Esophagus muscularis mucosa (tissue), 4 donors: ENCODE measurements at places on chromosomes 2 and 18.

GRCh38 chr2:26349690-26350089 is 3.1 kb upstream of the ADGRF3 start:
- no peak for DNase-seq

GRCh38 chr2:240457223-240458043 is 22.0 kb downstream of the GPC1 start:
- no peak for DNase-seq

GRCh38 chr2:241636182-241637017 is 558 bp downstream of the THAP4 start:
- no peak for DNase-seq

- DNase-seq, result no peak
These were observed 276.4 kb upstream of the HS6ST1 start for GRCh38 chr2:128594953-128595677.

- no peak for DNase-seq
These were observed 153.2 kb upstream of the MYO3B start for GRCh38 chr2:170024721-170025120.

- DNase-seq, result no peak
These were observed 332.4 kb downstream of the IRS1 start for GRCh38 chr2:226467221-226467620.

GRCh38 chr2:205403244-205403825 is 279.0 kb upstream of the NRP2 start:
- no peak for DNase-seq

GRCh38 chr2:207567671-207568070 is 37.9 kb downstream of the CREB1 start:
- no peak for DNase-seq

DNA sequence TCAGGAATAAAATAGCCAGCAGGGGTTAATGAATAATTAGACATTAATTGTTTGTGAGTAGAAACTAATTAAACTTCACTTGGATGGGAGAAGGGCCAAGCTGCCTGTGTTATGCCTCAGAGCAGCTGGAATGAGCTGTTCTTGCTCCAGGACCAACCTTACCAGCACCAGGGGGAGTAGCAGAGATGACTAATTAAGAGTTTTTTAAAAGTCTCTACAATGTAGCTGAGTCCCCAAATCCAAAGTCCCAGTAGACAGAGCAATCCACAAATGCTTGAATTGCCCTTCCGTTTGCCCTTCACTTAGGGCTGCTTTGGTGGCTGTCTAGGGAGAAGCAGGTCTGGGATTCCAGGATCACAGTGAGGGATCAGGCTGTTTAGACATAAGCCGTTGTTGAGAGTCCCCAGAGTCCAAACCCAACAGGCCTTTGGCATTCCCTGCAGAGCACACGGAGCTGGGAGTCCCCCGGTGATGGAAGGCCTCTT is 59.4 kb downstream of the RHOB start:
- no peak for DNase-seq

DNA sequence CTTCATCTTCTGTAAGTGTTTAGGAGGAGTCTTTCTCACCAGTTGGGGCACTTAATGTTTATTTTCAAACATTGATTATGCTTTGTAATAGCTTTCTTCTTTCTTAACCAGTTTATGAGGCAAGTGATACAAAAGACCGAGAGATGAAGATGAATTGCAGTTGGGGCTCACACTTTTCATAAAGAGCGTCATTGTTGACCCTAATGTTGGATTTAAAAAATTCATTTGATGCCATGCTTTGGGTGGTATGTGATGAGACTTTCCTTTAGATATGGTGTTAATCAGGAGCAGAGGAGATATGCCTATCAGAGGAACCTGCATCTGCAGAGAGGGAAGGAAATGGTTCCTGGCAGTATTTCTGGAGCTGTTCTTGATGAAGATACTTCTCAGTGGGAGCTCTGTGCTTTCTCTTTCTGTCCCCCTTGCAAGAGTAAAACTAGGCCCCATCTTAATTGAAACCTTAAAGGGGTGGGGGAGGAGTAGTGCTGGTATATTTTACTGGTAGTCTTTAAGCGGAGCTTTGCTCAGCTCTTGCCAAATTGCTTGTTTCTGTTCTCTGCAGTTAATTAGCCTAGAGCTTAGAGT is 2.3 kb downstream of the EML4 start:
- no peak for DNase-seq

DNA sequence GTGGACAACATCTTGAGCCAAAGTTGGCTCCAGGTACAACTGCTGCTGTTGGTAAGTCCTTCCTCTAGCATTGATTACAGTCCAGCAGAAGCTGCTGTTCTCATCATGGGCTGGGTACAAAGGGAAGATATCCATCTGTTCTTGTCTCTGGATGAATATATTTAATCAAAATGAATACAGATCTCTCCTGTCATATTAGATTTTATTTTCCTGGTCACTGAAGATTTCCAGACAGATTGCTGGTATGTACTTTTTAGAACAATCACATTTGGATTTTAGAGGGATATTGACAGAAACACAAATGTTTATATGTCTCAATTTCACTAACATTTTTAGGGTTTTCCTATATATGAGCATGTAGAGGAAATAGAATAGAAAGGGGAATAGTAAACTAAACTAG is 155.4 kb upstream of the FHL2 start:
- no peak for DNase-seq

DNA sequence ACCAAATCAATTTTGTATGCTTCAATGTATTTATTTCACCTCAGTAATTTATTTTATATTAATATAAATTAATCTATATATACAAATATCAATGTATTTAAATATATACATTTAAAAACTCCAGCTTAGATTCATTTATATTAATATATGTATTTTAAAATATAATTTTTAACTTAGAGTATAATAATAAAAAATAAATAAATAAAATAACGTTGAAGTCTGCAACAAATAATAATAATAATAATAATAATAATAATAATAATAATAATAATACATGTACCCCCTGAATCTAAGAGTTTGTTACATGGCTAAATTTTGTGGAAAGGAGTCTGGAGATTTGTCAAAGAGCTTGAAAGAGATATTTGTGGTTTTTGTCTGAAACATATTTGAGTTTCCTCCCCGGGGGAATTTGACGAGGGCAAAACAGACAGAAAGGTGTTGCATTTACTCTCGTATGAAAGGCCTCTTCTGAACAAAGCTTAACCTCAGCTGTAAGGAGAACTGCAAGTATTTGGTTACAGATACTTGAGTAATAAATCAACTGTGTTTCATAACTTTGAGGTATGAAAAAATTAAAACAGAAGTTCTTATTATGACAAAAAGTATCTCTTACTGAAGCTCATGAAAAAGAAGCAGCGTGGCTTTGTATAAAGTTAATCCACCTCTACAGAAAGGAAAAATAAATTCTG is 93.4 kb downstream of the CDH19 start:
- DNase-seq, result no peak

GRCh38 chr2:144085016-144085415 is 434.9 kb downstream of the ZEB2 start:
- no peak for DNase-seq

DNA sequence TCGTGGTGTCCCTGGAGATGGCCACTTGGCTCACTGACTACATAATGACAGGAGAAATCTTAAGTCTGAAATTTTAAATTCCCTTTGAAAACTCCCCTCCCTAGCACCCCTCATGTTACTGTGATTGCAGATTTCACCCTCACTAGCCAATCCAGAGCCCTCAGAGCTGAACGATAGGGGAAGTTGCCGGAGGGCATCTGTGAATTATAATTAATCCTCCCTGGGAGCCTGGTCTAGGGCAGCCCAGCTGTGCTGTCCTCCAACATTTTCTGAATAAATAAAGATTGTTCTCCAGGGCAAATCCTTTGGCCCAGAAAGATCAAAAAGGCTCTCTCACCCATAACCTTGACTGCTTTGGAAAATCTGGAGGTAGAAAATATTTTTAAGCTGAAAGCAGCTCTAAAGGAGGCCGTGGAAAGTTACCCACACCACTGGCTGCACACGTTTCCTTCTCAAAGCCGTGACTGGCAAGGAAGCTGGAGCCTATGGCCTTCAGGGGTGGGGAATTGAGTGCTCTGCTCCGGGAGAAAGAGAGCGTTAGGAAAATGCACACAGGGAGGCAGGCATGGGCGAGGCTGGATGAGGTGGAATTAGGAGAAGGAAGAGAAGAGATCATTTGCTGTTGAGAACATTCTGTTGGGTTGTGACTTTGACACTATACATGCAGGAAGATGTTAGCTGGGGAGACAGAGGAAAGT is 68.9 kb upstream of the CNGA3 start:
- DNase-seq, result no peak

DNA sequence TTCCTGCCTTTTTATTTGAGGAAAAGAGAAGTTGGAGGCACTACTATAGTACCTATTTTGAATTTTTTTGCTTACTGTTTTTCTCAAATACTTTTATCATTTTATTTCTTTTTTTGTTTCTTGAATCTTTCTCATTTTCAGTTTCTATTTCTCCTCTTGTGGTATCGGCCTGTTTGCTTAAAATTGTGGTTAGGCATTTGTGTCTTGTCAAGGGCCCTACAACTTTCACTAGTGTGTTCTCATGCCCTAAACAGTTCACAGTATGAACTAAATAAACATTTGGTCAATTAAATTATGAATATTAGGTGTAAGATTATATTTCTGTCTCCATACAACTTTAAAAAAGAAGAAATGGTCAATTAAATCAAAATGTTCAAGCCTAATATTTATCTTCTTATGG is 613.5 kb downstream of the MBD2 start:
- DNase-seq, result no peak

GRCh38 chr2:39786761-39787522 is 7.9 kb upstream of the THUMPD2 start:
- DNase-seq, result no peak

DNA sequence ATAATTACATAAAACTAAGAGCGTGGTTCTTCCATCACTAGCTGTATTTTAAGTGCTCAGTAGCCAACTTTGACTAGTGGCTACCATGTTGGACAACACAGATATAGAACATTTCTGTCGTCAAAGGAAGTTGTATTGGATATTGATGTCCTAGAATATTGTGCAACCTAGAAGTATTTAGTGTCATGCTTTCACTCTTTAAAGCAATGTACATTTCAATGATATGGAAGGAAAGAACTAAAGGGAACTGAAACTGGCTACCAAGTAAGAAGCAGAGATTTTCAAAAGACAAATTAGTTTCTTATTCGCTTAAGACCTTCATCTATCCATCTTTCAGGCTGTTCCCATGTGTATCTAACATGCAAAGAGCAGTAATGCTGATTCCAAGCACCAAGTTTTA is 85.4 kb upstream of the EML6 start:
- no peak for DNase-seq

GRCh38 chr2:46845542-46846486 is 69.8 kb downstream of the MCFD2 start:
- no peak for DNase-seq

- no peak for DNase-seq
These were observed 7.3 kb upstream of the ETAA1 start for GRCh38 chr2:67389788-67390187.

DNA sequence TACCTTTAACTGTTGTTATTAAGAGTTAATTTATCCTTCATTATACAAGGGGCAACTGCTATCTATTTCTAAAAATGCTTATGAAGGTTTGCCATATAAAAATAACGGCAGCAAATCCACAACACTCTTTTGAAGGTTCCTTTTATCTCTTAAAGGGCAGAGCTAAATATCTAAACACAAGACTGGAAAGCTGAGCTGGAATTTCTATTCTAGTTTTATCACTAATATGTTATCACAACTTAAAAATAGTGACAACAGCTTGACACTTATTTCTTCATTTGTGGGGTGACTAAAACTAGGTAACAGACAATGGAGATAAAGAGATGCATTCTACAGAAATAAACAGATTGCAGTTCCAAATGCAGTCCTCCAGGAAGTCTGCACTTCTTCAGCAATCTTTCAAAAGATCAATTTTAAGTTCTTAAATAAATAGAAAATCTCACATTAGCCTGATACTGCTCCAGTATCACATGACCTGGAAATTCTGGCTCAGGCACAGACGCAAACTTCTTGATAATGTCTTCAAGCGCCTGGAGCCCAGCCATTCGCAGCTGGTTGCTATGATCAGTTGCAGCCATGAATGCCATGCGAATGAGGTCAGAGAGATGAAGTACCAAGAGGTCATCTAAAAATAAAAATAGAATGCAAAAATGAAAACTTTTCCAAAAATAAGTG is 54.0 kb upstream of the STRN start:
- no peak for DNase-seq

- DNase-seq, result no peak
These were observed 42.6 kb downstream of the MYO1B start for GRCh38 chr2:191287820-191288219.

GRCh38 chr2:120456867-120457266 is 110.9 kb downstream of the INHBB start:
- no peak for DNase-seq

- no peak for DNase-seq
These were observed 171.2 kb downstream of the ACOXL start for GRCh38 chr2:110903548-110903947.

DNA sequence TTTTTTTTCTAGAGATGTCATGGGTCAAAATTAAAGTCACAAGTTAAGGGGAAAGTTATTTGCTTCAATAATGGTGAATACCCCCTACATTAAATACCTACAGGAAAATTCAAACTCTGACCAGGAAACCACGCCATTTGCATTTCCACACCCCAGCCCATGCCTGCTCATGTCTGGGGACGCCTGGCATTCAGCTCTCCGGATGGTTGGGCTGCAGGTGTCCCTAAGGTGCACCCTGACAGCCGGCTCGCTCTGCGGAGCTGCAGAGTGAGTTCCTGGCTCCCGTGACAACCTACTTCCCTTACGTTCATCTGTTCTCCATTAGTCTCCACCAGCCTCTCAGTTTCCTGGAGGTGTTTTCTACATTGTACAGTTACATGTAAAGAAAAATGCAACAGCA is 122.7 kb upstream of the RIOK3 start:
- DNase-seq, result no peak

DNA sequence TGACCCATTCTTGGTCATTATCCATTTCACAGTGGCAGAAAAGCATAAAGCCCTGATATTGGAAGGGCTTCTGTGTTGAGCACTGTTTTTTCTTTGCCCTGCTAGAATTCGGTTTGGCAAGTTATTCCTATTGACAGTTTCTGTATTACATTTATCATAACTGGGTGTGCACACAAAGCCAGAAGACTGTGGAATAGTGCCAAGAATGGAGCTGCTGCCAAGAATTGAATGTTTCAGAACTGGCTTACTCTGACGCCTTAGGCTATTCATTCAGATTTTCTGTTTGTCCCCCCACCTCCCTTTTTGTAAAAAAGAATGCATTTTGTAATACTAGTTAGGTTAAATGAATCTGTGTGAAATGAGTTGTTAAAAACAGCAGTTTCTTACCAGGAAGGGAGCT is 12.7 kb downstream of the KDM3A start:
- DNase-seq, result no peak
